ENCODE measurements at places on chromosomes 12 and 14. TPM values are rescaled to one million over a fixed set of nuclear protein-coding genes. Genes with fewer than 3 reads are reported as not detected.

DNA sequence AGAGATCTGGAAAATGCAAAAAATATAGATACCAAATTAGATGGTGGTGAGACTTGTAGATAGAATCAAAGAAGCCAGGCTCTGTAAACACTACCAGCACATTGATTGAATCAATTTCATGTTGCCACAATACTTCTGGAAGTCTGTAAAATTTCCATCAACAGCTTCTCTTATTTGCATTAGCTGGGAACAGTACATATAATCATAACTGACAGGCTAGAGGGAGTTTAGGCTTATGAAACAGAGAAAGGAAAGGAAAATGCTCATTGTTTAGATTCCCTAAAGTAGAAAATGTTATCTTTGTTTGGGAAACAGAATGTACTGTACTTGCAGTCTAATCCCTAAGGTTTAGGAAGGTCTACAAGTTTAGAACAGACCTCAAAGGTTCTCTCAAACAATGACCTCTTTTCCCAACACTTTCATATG is 335.2 kb downstream of the CEP128 start:
- no peak for DNase-seq

DNA sequence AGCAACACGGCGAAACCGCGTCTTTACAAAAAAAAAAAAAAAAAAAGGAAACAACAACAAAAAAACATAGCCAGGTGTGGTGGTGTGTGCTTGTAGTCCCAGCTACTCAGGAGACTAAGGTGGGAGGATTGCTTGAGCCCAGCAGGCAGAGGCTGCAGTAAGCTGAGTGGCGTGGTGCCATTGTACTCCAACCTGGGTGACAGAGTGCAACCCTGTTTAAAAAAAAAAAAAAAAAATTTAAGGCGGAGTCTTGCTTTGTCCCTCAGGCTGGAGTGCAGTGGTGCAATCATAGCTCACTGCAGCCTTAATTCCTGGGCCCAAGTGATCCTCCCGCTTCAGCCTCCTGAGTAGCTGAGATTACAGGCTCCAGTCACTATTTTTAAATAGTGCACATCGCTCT is 18.2 kb upstream of the FIGNL2 start:
- DNase-seq = no peak

DNA sequence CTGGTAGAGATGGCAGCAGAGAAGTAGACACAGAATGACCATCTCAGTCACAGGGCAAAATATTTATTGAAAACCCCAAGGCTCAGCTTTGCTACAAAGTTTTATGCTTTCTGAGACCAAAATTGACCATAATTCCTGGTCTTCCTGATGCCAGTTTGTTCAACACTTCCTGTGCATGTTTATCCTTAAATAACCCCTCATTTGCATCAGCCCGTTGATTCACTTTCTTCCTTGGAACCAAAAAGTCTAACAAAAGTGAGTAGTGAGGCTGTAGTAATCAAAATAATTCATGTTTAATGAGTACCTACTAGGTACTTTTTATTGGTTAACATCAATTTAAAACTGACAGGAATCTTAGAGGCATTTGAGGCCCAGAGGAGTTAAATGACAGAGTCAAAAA is 51.7 kb downstream of the TRHDE start:
- DNase-seq = no peak

DNA sequence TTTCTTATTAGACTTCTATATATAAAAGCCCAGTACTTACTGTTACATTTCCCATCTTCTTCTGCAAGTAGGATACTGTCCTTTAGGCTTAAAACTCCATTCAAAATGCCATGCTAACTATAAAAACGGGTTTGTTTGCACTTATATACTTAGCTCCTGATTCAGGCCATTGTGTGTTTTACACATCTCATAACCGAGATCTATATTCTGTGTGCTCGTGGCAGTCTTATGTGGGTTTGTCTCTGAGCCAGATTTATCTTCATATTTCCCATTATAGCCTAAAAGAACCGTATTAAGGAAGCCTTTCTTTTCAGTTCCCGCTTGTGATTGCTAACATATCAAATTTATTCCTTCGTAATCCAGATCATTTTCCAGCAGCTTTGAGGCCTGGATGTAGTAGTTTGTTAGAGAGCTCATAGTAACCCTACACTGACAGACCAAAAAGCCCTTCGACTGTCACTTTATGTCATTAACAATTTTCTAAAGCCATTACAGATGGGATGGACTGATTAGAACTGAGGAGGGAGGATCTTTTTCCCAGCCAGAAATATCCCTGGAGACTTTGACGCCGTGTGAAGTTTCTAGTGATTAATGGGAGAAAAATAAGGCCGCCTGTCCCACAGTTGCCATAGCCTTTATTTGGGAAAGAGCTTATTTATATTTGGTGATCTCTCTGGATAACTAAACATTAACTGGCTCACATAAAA is 508.5 kb downstream of the FOXG1 start:
- no peak for DNase-seq

- DNase-seq = peak; percentile 8
Measured at GRCh38 chr12:24562771-24563431, 386.0 kb downstream of the BCAT1 start.

DNA sequence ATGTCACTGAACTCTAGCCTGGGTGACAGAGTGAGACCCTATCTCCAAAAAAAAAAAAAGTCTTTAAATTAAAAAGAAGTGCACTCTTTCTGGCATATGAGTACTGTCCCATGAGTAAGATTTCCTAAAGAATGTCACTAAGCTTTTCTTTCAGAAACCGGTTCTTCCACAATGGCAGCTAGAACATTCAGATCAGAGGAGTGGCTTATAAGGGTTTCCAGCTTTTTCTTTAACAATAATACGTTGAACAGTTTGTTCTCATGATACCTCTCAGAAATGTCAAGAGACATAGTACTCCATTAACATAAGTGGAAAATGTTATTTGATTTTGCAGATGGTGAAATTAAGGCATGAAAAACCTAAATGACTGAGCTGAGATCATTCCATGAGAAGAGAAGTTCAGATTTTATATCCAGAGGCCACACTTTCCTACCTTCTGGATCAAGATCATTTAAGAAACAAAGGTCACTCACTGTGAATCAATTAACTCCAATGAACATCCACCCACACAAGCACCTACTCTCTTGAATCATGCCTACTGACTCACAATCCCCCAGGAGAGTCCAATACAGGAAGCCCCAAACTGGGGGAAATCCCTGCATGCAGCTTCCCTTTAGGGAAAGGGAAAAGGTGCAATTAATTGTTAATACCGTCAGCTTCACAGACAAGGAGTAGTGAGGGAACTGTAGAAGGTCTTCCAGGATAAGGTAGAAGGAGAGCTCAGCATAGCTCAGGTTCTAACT is 86.9 kb downstream of the SPTSSA start:
- DNase-seq = peak; percentile 91

GRCh38 chr12:107492393-107493134 is 193.0 kb upstream of the PWP1 start:
- no peak for DNase-seq

GRCh38 chr14:90642244-90642717 is 173.9 kb downstream of the TTC7B start:
- DNase-seq = no peak

DNA sequence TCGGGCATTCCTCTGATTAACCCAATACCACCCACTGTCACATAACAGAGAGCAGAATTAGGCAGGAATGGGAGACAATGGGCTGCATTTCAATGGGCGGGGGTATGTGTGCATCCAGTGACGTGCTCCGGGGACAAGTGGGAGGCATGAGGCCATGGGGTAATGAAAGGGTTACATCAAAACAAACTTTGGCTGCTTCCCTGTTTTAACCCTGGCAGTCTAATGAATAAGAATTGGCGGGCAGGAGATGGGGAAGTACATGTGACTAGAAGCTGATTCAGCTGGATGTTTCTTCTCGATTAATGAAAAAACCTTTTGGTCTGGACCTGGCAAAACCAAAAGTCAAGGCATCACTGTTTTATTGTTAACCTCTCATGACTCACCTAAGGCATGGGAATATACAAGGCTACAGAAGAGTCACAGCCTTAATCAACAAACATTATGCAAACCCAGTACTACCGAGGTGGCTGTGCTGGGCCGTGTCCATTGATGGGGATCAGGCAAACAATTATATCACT is 44.2 kb downstream of the SOCS2 start:
- peak; percentile 95 for DNase-seq

DNA sequence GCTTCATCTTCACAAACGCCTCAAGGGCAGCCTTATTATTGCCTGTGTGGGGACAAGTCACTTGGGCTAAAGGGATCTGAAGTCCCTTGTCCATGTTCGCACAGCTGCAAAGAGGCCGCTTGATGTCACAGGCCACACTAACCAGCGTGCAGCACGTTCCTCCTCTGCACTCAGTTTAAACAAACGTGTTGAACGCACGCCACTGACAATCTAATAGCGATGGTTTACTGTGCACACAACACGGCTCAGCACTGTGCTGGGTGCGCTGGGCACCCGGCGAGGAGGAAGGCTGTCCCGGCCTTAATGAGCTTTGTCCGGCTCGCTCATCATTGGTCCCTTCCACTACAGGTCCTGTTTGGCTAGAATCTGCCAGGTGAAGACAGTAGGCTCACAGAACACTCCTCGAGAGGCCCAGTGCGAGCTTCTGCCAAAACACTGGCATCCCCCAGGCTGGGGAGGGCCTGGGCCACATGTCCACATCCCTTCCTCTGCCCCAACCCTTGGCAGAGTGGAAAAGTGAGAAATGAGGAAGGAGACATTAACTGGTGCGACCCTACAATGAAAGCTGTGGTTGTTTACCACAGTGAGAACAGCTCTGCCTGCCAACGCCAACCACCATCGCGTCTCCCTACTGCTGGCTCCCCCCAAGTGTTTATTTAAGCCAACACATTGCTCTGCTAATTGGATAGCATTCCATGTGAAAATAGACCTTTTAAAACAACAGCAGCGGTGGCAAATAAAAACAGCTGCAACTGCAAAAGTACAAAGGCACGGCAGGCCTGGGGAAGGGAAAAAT is 113.2 kb downstream of the RBM19 start:
- no peak for DNase-seq

GRCh38 chr14:22479776-22480464 is 109.1 kb downstream of the DAD1 start:
- no peak for DNase-seq

- no peak for DNase-seq
Measured at GRCh38 chr12:116162071-116162470, 115.4 kb downstream of the MED13L start.

DNA sequence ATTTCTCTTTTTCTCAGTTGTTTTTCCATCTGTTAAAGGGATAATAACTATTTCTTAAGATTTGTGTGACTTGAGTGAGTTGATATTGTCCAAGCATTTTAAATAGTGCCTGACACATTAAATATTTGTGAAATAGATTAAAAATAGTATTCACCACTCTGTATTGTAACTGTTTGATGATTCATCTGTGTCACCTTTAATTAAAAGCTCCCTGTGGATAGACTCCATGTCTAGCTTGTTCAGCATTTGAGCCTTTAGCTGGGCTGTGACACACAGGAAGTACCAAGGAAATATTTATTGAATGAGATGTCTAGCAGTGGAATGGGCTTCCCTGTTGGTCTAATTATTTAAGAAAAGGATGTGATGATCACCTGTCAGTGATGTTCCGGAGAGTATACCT is 1.8 kb upstream of the GLIPR1L2 start:
- peak; percentile 78 for DNase-seq

- DNase-seq = no peak
Measured at GRCh38 chr14:102870246-102870645, 52.2 kb upstream of the AMN start.

- DNase-seq = no peak
Measured at GRCh38 chr12:104694161-104694560, 237.4 kb downstream of the CHST11 start.

DNA sequence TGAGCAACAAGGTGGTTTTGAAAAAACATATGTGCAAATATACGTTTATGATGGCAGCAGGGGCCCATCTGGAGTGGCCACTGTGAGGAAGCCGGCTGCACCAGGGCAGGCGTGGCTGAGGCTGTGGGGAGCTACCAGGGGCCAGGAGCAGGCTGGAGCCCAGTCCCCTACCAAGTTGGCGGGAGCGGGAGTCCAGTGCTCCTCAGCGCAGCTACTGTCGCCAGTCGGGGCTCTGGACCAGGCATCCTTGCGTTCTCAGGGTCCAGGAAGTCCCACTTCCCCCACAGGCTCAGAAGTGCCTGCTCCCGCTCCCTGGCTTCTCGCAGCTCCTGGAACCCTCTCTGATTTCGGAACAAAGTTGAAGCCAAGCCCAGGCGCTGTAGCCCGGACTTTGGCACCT is 1377.5 kb upstream of the FLRT2 start:
- DNase-seq = no peak

GRCh38 chr14:21093769-21094681 is 4.4 kb downstream of the ZNF219 start:
- no peak for DNase-seq

DNA sequence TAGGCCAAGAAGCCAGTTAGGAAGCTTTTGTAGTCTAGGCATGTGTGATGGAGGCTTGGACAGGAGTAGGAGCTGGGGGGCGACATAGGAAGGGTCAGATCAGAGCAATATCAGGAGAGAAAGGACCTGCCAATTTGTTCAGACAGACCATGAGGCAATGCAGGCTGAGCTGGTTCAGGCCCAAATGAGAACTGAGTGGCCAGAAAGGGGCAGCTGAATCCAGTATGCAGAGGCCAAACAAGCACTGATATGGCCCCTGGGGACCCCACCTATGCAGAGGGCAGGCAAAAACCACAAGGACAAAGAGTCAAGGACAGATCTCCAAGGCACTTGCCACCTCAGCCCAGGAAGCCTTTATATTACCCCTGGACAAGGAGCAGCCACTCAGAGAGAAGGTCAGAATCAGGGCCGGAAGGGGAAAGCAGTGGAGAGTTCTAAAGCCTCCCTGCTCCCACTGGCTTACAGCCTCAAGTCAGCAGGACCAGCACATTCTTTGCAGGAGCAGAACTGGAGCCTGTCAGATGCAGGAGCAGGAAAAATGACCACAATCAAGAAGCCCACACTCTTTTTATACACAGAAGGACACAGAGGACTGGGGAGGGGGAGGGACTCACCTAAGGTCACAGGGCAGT is 37.2 kb downstream of the CLMN start:
- DNase-seq = no peak

GRCh38 chr14:56491299-56492285 is 88.0 kb upstream of the TMEM260 start:
- peak; percentile 66 for DNase-seq

DNA sequence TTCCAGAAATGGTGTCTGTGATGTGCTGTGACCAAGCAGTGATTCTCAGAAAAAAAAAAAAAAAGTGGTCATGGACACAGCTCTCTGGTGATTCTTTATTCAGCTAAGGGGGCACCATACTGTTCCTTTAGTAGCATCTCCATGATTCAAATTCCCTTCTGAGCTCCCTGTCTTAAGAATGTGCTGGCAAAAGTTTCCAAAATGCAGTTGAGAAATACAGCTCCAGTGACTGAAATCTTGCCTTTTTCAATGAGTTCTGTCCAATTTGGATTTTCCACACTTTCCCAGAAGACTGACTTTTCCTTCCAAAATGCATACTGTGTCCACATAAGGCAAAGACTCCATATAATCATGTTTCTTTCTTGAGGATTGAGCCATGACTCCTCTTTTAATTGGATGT is 24.3 kb upstream of the CPM start:
- DNase-seq = no peak

- no peak for DNase-seq
Measured at GRCh38 chr12:54341378-54342300, 16.7 kb downstream of the COPZ1 start.

Gene RNASE3
- not detected for total RNA-seq

Gene TAS2R43
- 0.79 TPM for total RNA-seq

Gene FOXM1
- total RNA-seq = 0.79 TPM

Gene CD163
- total RNA-seq = not detected

Gene ATG14
- 9.3 TPM for total RNA-seq

Gene PMCH
- not detected for total RNA-seq

Gene ZBTB42
- 5.3 TPM for total RNA-seq

Gene LTBR
- total RNA-seq = 60.6 TPM

Gene PLCZ1
- not detected for total RNA-seq

Gene MIP
- total RNA-seq = not detected

Gene GLI1
- total RNA-seq = 0.26 TPM

Gene TEX52
- total RNA-seq = not detected

Gene CLEC4D
- not detected for total RNA-seq
